Suppressor macrophage treated with lipopolysaccharide for 4 hours (primary cell): ENCODE measurements at places on chromosomes 3 and 15.
A peak's percentile ranks its signal among the peaks of the same experiment; 100 is the strongest.

- no peak for DNase-seq
Observed at GRCh38 chr15:67823314-67824196, 1.8 kb upstream of the SKOR1 start.

- peak; percentile 87 for DNase-seq
Observed at GRCh38 chr3:156579427-156579851, 24.5 kb upstream of the SSR3 start.

GRCh38 chr3:59245859-59246501 lies 196.2 kb upstream of the CFAP20DC start:
- no peak for DNase-seq

GRCh38 chr3:61885414-61885813 lies 324.0 kb downstream of the PTPRG start:
- DNase-seq: no peak

DNA sequence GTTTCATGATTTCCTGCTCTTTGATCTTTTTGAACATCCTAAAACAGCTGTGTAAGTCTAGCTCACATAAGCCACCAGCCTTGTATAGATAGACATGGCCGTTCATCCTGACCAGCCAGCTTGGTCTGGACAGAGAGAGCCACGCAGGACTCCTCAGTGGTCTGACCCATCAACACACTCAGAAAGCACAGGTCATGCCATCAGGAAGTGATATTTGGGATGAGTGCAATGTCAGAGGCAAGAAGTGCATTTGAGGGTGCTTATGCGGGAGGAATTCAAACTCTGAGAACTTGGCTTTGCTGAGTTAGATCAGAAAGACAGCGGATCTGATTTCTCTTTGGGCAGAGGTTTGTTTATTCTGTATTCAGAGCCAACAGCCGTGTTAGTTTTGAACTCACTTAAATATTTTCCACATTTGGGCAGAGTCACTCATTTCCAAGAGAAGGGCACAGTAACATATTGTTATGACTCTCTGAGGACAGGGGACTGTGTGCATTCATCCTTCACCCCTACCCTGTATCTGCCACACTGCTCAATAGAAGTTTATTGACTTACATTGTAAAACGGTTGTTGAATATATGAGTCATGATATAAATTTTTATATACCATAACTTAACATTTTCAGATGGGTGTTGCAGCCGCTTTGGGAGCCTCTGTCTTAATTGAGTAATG lies 225.3 kb upstream of the LYSMD4 start:
- no peak for DNase-seq

GRCh38 chr3:13010780-13011572 lies 62.3 kb downstream of the IQSEC1 start:
- DNase-seq: no peak

DNA sequence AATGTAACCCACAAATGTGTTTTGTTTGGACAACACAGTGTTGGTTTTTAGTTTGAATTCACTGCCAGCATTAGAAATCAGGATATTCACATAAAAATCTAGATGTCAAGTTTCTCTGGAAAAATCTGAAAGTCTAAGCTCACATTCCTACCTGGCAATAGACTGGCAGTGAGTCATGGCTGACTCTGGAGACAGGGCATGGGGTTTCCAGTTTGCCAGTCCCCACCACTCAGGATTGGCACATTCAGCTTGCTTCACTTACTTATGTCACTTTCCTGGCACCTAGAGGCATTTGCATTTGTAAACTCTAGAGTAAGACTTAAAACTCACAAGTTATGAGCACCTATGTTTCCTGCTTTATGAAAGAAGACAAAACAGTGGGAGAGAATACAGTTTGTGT lies 19.1 kb upstream of the SEC61A1 start:
- DNase-seq: no peak
